ENCODE measurements at places on chromosomes 7 and 10.

- no peak for DNase-seq
These were observed 14.1 kb upstream of the CXCL12 start for GRCh38 chr10:44398747-44399658.

GRCh38 chr10:75395066-75395931, 6.3 kb downstream of the ZNF503 start:
- no peak for DNase-seq

DNA sequence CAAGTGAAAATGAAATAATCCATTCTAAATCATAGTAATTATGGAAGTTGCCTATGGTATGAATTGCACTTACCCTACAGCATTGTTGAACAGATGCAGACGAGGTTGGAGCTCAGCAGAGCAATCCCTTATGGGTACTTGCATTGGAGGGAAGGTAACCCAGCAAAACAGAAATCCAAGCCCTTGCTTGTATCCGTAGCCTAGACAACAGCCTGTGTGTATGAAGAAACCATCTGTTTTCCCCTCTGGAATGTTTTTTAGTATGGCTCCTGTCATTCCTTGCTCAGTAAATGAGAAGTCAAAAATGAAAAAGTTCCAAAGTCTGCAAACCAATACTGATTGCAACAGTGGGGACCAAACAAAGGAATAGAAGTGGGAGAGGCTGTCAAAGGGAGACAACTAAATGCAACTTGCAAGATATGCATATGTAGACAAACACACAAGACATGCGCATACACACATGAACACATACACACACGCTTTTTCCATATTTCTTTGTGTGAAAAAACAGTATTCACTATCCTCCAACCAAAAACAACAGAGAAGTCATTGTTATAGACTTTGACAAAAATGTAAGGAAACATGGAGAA, 260.8 kb downstream of the DYNC1I1 start:
- no peak for DNase-seq

- no peak for DNase-seq
These were observed 93.2 kb downstream of the ZNF22 start for GRCh38 chr10:45093945-45094344.

GRCh38 chr7:67487316-67487715, 490.7 kb downstream of the TYW1 start:
- DNase-seq, result no peak

GRCh38 chr10:29603223-29603896, 31.4 kb downstream of the SVIL start:
- DNase-seq, result no peak

DNA sequence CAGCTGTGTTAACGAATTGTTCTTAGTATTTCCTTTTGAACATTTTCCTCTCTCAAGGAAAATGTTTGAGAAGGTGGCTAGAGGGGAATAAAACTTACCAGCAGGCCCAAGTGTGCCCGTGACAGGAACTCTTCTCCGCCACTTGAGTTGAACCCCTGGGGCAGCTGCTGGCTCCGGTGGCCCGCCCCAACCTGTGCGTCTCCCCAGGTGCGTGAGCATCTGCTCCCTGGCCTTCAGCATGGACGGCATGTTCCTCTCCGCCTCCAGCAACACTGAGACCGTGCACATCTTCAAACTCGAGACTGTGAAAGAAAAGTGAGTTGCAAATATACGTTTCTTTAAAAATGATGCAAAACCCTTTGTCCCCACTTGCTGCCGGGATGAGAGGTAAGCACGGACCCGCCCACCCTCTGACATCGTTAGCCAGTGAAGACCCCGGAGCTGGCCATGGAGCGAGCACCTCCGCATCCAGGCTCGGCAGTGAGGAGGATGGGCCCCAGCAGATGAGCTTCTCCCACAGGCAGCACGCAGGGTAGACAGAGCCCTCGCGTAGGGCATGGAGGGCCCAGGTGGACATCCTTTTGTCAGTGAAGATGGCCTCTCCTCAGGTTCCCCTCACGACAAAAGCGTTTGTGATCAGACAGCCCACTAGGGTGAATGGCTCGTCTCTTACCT, 35.7 kb downstream of the WIPI2 start:
- DNase-seq, result no peak

DNA sequence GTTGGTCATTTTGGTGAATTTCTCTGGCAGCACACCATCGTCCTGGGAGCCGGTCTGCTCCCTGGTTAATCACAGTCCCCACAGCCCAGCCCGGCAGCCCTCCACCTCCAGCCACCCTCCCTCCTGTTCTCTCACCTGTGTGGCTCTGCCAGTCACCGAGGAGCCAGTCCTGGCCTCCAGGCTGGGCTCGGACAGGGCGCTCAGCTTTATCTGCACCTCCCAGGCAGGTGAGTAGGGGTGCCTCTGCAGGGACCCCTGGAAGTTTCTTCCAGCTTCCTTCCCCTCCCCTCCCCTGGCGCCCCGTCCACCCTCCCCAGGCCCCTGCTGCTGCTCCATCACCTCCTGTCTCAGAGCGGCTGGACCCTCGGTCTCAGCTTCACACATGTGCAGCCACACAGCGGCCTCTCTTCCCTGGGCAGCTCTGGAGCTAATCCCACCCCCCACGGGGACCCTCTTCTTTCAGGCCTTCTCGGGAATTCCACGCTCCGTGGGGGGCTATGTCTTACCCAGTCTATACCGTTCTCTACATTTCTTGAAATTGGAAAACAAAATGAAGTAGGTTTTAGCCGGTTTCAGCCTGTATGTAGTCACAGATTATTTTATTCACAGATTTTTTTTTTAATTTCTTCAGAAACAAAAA, 213.9 kb upstream of the PPP2R2D start:
- no peak for DNase-seq

DNA sequence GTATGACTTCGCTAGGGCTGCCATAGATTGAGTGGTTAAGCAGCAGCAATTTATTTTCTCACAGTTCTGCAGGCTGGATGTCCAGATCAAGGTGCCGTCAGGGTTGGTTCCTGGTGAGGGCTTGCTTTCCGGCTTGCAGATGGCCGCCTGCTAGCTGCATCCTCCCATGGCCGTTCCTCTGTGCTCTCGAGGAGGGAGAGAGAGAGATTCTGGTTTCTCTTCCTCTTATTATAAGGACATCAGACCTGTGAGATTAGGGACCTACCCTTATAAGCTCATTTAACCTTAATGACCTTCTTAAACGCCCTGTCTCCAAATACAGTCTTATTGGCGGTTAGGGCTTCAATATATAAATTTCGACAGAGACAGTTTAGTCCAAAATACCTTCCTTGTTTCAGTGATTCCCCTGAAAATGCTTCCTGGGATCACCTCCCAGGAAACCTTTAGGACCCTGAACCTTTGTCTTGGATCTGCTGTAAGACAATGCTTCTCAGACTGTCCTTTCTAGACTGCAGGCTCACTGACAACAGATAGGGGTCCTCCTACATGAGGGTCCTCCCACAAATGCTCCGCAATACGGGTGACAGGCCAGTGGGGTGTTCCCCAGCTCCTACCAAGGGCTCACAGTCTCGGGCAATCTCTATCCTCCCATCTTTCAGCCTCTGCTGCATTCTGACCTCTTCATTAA, 82.5 kb upstream of the BAIAP2L1 start:
- no peak for DNase-seq

DNA sequence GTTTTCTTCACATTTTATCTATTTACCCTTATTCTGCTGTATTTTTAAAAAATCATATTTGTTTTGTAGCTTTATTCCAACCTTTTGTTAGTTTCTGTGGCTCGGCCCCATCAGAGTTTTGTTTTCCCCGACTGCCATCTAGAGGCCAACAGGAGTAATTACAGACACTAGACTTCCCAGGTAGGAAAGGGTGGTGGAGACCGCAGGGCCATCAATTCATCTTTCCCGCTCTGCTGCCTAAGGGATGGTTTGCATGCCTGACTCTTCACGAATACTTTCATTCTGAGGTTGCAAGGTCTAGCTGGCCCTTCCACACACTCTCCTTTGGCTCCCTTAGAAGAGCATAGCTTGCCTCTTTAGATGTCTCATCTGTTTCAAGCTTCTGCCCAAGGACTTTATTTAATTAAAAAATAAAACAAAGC, 38.3 kb downstream of the LYZL2 start:
- DNase-seq, result no peak
